ENCODE measurements at places on chromosomes 5 and 9.

DNA sequence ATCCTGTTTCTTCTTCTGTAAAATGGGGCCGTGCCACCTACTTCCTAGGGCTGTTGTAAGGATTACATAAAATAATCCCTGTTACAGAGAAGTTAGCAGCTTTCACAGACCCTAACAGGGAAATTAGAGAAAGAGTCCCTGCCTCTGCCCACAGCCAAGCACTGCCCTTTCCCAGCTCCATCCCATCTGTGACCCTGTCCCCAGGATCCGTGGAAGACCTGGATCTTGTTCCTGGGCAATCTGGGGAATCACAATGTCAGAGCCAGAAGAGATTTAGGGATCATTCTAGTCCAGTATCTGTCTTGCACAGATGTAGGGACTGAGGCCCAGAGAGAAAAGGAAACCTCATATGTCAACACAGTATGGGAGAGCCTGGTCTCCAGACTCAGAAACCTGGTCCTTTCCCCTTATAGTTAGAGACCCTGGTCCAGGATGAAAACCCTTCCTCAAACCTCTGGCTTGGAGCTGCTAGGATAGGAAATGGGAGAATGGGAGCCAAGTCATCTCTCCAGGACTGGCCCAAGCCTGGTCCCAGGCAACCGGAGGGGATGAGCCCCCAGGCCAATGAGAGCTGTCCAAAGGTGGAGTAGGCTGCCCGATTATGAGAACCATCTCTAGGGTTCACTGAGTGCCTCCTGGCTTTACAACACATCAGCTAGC is 12.5 kb downstream of the LHX6 start:
- no peak for DNase-seq

- peak; percentile 56 for DNase-seq
These were observed 1.3 kb downstream of the CD72 start for GRCh38 chr9:35616681-35617459.

DNA sequence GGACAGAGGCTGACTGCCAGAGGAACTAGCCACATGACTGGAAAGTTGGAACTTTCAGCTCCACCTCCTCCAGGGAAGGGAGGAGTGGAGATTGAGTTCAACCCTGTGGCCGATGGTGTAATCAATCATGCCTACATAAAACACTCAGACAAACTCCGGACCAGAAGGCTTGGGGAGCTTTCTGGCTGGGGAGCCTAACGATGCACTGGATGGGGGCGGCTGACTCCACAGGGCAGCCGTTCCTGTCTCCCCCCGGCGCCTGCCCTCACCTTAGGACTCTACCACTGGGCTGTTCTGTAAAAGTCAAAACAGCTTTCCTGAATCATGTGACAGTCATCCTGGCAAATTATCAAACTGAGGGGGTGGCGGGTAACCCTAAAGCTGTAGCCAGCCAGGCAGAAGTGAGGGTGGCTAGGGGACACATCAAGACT is 58.0 kb downstream of the GOLM1 start:
- DNase-seq, result no peak

GRCh38 chr5:141258948-141259347 is 13.8 kb downstream of the PCDHB15 start:
- DNase-seq, result no peak

DNA sequence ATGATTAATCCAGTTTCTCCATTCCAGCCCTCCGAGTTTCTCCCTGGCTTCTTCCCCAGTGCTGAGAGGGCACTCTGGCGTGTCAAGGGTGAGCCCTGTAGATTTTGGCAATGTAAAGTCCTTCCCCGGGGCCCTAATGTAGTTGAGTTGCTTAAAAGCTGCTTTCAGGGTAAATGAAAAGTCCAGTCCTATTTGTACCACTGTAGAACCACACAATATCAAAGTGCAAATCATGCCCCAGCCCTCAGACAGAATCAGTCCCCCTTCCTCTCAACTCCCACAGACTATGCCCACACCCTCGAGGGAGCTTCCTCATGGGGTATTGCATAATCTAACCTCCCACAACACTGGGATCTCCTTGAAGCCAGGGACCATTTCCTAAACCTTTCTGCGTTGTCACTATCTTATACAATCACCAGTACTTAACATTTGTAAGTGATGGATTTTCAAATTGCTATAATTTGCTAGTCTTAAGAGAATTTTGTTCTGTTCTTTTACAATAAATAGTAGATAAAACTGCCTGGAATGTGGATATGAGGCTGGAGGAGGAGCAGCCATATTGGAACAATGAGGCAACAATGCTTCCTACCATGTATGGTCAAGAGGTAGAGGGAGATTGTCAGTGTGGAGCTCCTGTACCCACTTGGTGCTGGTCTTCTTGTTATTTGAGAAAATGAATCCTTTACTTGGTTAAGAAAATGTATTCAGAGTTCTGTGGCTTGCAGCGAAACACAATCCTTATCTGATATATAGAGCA is 34.4 kb downstream of the ZNF366 start:
- no peak for DNase-seq

DNA sequence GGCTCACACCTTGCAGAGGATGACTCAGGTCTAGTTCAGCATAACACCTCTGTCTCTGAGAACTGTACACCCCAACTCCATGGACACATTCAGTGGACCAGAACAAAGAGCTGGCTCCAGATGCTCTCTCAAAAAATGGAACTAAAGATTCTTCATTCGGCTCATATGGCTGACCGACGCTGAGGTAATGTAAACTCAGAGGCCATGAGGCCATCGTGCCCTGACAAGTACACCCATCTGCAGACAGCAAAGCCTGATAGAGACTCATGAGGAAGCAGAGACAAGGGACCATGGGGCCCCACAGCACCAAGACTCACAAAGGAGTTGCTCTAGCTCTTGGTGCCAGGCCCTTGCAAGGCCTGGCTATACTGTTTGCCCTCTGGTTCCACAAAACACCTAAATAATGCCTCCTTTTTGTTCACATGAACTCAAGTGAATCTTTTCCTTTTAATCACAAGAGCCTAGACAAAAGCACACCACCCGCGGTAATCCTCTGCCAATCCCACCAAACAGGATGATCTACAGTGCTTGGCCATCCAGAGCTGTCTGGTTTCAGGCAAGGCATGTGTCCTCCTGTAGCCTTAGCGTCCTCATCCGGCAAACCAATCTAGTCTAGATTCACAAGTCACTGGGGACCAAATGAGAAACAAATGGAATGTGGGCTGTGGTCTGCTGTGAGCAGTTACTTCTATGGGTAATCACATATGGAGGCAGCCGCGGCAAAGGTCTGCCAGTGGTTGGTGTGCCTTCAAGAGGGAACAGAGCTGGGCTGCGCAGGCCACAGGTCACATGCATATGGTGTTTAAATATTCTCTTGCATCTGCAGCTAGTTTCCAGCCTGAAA is 22.7 kb downstream of the MED27 start:
- DNase-seq, result peak; percentile 82

GRCh38 chr5:35803191-35803651 is 53.5 kb upstream of the IL7R start:
- peak; percentile 80 for DNase-seq

DNA sequence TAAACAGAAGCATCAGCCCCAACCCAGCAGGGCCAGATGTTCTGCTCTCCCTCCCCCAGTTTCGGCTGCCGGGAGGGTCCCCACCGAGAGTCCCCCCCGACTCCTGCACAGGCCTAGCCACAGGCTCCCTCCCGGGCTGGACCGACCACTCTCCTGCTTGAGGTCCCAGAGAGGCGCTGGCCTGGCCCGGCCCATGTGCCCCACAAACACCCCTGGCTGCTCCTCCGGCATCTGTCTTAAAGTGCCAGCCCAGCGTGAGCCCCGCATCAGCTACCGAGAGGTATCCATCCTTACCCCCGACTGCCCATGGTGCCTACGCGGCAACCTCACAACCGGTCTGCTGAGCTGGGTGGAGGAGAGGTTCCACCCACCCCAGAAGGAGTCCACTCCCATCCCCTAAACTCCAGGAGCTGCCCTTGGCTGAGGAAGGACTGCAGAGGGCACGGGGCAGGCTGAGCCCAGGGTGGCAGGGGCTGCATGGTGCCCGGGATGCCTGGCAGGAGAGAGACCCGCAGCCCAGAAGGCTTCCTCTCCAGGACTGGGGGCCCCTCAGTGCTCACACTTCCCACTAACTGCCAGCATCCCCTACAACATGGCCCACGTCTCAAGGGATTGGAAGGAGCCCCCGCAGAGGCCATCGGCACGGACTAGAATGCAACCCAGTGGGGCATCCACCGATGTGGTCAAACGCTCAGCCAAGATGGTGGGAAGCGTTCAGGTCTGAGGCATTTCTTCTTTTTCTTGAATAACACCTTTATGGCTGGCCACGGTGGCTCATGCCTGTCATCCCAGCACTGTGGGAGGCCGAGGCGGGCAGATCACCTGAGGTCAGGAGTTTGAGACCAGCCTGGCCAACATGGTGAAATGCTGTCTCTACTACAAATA is 15.6 kb upstream of the EGFL7 start:
- DNase-seq, result no peak

DNA sequence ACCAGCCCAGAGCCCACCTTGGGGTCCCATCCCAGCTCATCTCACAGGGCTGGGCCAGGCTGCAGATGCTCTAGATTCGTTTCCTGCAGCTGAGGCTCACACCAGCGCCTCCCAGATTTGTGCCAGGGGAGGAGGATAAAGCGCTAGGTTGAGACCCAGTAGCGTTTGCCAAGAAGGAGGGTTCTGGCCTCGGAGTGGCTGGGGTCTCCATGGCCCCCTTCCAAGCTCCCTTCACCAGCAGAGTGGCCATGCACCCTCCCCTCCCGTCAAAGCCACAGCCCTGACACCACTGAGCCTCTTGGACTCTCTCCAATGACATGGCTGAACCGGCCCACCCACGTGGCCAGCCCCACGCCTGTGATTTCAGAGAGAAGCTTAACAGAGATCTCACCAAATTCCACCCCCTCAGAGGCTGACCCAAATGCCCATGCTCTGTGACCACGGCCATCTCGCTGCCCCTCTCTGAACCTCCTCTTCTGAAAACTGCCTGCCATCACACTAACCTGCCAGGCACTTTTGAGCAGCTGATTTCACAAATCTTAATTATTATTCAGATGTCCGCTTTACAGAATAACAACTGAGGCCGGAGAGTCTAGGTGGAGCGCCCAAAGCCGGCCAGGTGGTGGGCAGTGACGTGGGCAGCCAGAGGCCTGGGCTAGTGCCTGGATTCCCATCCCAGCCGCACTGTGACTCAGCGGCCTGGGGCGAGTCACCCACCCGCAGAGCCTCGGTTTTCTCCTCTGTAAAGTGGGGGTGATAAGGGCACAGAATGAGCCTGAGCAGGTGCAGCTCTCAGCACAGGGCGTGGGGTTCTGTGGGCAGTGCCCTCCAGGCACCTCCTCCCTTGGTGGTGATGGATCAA is 155.7 kb downstream of the C9orf50 start:
- peak; percentile 28 for DNase-seq

Data from fibroblast of skin of back (primary cell).